Activated T-helper 17 cell treated with anti-CD3 and anti-CD28 coated beads, Interleukin-2, amount 50 U/mL, for 72 hours (primary cell): ENCODE measurements at places on chromosomes 7 and 10. TPM values are rescaled to one million over a fixed set of nuclear protein-coding genes. Genes with fewer than 3 reads are reported as not detected.

- no peak for ATAC-seq
- H3K27ac ChIP-seq: no peak overlapping the region
- H3K27me3 ChIP-seq: no peaks in the 10 kb centered on the region
- H3K4me3 ChIP-seq: no peak overlapping the region
- no peaks in the 10 kb centered on the region for H3K4me1 ChIP-seq
These were observed 4.4 kb downstream of the PKD1L1 start for GRCh38 chr7:47943676-47944474.

GRCh38 chr7:116542618-116543017 lies 17.8 kb downstream of the CAV1 start:
- no peaks in the 10 kb centered on the region for H3K4me1 ChIP-seq
- no peak for ATAC-seq
- no peaks in the 10 kb centered on the region for H3K36me3 ChIP-seq

GRCh38 chr7:41574377-41574776 lies 128.5 kb downstream of the INHBA start:
- H3K36me3 ChIP-seq: no peaks in the 10 kb centered on the region
- no peak for ATAC-seq
- no peaks in the 10 kb centered on the region for H3K4me1 ChIP-seq
- H3K4me3 ChIP-seq: no peak overlapping the region

GRCh38 chr7:84092207-84092606 lies 102.4 kb downstream of the SEMA3A start:
- no peaks in the 10 kb centered on the region for H3K27me3 ChIP-seq
- H3K36me3 ChIP-seq: no peaks in the 10 kb centered on the region
- no peak for ATAC-seq
- H3K4me1 ChIP-seq: no peaks in the 10 kb centered on the region

GRCh38 chr7:156203923-156204322 lies 391.7 kb upstream of the SHH start:
- ATAC-seq: no peak
- H3K27me3 ChIP-seq: peaks cover 3% of the 10 kb centered on the region
- no peaks in the 10 kb centered on the region for H3K36me3 ChIP-seq
- no peak overlapping the region for H3K4me3 ChIP-seq

GRCh38 chr10:50322077-50322476 lies 70.8 kb upstream of the ASAH2 start:
- no peak overlapping the region for H3K4me3 ChIP-seq
- H3K27ac ChIP-seq: no peak overlapping the region
- H3K27me3 ChIP-seq: no peaks in the 10 kb centered on the region
- ATAC-seq: peak; percentile 38
- peaks cover 9% of the 10 kb centered on the region for H3K4me1 ChIP-seq

DNA sequence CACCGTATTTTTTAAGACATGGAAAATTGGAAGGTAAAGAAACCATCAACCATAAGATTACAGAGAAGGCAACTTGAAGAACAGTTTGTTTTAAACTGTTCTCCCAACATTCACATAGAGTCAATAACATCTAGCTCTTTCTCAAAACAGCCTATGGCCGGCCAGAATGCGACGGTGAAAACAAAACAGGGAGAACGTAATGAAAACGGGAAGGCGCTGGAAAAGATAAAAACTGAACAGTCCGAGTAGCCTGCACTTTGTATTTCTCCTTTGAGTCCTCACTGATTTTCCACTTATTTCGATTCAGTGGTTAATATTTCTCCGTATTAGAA lies 637 bp downstream of the MICU1 start:
- H3K4me3 ChIP-seq: peak overlapping the region; percentile 99
- H3K4me1 ChIP-seq: peaks cover 8% of the 10 kb centered on the region
- H3K36me3 ChIP-seq: peaks cover 6% of the 10 kb centered on the region
- no peak for ATAC-seq
- no peaks in the 10 kb centered on the region for H3K27me3 ChIP-seq
- peak overlapping the region; percentile 99 for H3K27ac ChIP-seq

DNA sequence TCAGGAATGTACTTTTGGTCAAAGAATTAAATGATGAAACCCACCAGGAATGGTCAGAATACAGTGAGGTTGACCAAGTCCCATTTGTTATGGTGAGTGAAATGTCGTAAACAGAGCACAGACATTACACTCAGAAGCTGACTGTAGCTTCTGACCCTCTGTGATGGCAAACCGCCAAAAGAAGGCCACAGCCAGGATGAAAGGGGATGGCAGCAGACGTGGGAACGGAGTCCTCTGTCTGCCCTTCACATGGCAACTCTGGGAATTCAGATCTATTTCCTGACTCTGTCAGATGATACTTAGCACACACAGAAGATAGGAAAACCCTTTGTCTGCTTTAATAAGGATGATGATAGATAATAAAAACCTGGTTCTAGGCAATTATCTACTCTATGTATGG lies 757.1 kb downstream of the SORCS3 start:
- ATAC-seq: no peak
- H3K4me3 ChIP-seq: no peak overlapping the region
- no peaks in the 10 kb centered on the region for H3K36me3 ChIP-seq
- H3K27me3 ChIP-seq: no peaks in the 10 kb centered on the region

GRCh38 chr10:15791816-15792524 lies 68.3 kb downstream of the MINDY3 start:
- H3K4me3 ChIP-seq: no peak overlapping the region
- peaks cover 94% of the 10 kb centered on the region for H3K36me3 ChIP-seq
- no peak for ATAC-seq
- H3K27me3 ChIP-seq: no peaks in the 10 kb centered on the region
- peaks cover 6% of the 10 kb centered on the region for H3K4me1 ChIP-seq

DNA sequence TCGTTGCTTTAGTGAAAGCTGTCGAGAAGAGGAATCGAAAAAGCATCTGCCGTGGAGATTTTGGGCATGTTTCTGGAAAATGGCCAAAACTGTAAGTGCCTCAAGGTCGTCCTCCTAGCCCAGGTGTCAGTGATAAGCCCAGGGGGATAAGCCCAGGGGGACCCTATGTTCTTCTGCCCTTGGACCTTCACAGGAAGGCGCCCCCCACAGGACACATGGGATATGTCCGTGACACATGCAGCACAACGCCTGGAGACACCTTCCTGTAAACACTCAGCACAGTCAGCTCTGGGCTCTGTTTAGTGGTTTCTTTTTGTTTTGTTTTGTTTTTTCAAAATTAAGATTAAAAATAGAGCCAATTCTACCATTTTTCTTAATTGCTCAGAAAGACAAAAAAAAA lies 272.7 kb downstream of the KLF6 start:
- no peak for ATAC-seq
- no peak overlapping the region for H3K4me3 ChIP-seq
- H3K27me3 ChIP-seq: peaks cover 4% of the 10 kb centered on the region
- no peak overlapping the region for H3K27ac ChIP-seq
- peaks cover 13% of the 10 kb centered on the region for H3K4me1 ChIP-seq

- no peak overlapping the region for H3K27ac ChIP-seq
- H3K4me1 ChIP-seq: peaks cover 4% of the 10 kb centered on the region
- no peaks in the 10 kb centered on the region for H3K36me3 ChIP-seq
- H3K4me3 ChIP-seq: no peak overlapping the region
- no peaks in the 10 kb centered on the region for H3K27me3 ChIP-seq
These were observed 58.9 kb upstream of the OPN4 start for GRCh38 chr10:86595496-86595895.

DNA sequence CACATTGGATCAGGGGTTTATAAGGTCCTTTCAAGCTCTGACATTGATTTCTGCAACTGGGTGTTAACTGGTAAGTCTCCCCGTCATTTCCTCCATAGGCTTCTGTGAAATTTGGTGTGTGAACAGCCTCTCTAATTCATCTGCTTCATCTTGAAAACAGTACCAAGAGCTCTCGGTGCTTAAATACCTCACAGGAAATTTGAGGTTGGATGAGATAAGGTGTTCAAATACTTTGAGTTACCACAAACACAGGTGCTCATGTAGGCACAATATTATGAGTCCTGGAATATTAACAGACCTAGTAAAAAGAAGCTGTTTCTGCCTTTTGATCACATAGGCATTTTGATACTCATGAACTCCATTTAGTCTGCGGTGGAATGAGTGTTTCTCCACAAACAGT lies 85.2 kb downstream of the RTKN2 start:
- H3K36me3 ChIP-seq: peaks cover 17% of the 10 kb centered on the region

GRCh38 chr10:111725050-111725449 lies 458.5 kb downstream of the GPAM start:
- H3K4me1 ChIP-seq: no peaks in the 10 kb centered on the region
- H3K36me3 ChIP-seq: no peaks in the 10 kb centered on the region
- no peak overlapping the region for H3K27ac ChIP-seq
- ATAC-seq: no peak
- no peaks in the 10 kb centered on the region for H3K27me3 ChIP-seq
- H3K4me3 ChIP-seq: no peak overlapping the region

- no peak overlapping the region for H3K27ac ChIP-seq
- H3K4me3 ChIP-seq: no peak overlapping the region
- peaks cover 5% of the 10 kb centered on the region for H3K27me3 ChIP-seq
- no peaks in the 10 kb centered on the region for H3K4me1 ChIP-seq
These were observed 55.9 kb downstream of the ITIH5 start for GRCh38 chr10:7610651-7611389.

GRCh38 chr10:11435581-11435981 lies 175.9 kb downstream of the USP6NL start:
- H3K4me1 ChIP-seq: peaks cover 11% of the 10 kb centered on the region
- ATAC-seq: no peak
- H3K27me3 ChIP-seq: no peaks in the 10 kb centered on the region
- H3K4me3 ChIP-seq: no peak overlapping the region
- H3K27ac ChIP-seq: no peak overlapping the region
- no peaks in the 10 kb centered on the region for H3K36me3 ChIP-seq

DNA sequence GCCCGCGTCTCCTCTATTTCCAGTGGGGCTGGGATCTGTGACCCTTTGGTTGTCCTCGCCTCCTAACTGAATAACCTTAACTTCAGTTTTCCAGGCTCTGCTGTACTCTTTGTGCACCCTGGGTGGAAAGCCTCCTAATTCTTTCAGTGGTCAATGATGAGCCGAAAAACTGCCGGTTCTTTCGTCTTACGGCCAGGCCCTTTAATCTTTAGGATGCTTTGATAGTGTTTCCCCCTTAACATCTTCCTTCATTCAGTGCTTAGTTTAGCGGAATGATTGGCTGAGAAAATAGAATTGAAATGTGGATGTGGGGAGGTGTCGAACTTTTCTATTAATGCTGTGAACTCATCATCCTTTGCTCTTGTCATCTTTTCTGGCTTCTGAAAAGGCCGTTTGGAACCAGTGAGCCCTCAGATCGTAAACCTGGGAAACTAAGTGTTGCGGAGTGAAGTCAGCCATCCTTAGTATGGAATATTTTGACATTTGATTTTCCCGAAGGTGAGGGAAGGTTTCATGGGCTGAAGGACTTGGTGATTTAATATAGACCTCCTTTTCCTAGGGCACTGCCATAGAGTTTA lies 847 bp downstream of the GARS1 start:
- H3K27me3 ChIP-seq: no peaks in the 10 kb centered on the region
- no peak for ATAC-seq
- peaks cover 63% of the 10 kb centered on the region for H3K36me3 ChIP-seq
- peaks cover 14% of the 10 kb centered on the region for H3K4me1 ChIP-seq
- peak overlapping the region; percentile 99 for H3K4me3 ChIP-seq
- peak overlapping the region; percentile 99 for H3K27ac ChIP-seq

- H3K4me3 ChIP-seq: no peak overlapping the region
- no peaks in the 10 kb centered on the region for H3K4me1 ChIP-seq
- H3K36me3 ChIP-seq: peaks cover 94% of the 10 kb centered on the region
- ATAC-seq: no peak
- H3K27ac ChIP-seq: peak overlapping the region; percentile 34
These were observed 17.0 kb downstream of the ZDHHC6 start for GRCh38 chr10:112429654-112430230.

PAOX gene
- 3.0 TPM for total RNA-seq

MEPCE gene
- 59.5 TPM for total RNA-seq

KEL gene
- 0.24 TPM for total RNA-seq

CHRM2 gene
- not detected for total RNA-seq
